EH (cell line): ENCODE measurements at places on chromosomes 3 and 15.

GRCh38 chr3:52756141-52756540 is 14.6 kb downstream of the NEK4 start:
- peak; percentile 10 for DNase-seq

- peak; percentile 90 for DNase-seq
These were observed 263.9 kb upstream of the TGFBR2 start for GRCh38 chr3:30342318-30343060.

- no peak for DNase-seq
These were observed 120.3 kb upstream of the TJP1 start for GRCh38 chr15:29942548-29942947.

GRCh38 chr3:27483117-27484014 is 818 bp downstream of the SLC4A7 start:
- DNase-seq: peak; percentile 84

GRCh38 chr3:11074451-11074850 is 79.8 kb upstream of the HRH1 start:
- DNase-seq: no peak

DNA sequence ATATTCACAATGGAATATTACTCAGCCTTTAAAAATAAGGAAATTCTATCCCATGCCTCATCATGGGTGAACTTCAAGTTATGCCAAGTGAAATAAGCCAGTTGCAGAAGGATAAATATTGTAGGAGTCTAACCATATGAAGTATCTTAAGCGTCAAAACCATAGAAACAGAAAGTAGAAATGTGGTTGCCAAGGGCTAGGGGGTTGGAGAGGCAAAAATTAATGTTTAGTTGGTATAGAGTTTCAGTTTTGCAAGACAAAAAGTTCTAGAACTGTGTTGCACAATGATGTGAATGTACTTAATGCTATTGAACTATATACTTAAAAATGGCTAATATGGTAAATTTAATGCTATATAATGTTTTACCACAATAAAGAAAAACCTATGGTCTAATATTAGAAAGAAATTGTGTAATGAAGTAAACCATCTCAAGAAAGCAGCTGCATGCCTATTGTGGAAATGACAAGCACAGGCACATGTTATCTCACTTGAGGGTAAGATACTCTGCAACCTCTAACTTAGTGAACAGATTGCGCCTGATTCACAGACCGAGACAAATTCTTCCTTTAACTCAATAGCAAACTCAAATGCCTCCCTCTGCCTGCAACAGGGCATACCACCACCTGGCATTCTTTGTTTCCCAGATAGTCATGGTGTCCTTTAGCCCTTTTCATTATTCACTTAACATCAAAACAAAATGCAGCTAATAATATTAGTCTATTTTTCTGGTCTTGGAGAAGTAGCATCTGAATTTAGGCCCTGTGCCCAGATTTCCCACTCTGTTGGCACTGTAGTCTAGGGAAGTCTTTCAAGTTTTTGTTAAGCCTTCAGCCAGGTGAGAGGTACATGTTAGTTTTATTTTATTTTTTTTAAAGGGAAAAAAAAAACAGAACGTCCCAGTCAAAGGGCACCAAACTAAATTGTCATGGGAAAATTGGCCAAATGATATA is 80.2 kb upstream of the ACP3 start:
- no peak for DNase-seq

- no peak for DNase-seq
These were observed 663.6 kb downstream of the NLGN1 start for GRCh38 chr3:174061162-174061561.

GRCh38 chr3:131218196-131218595 is 163.4 kb upstream of the NUDT16 start:
- peak; percentile 68 for DNase-seq

- no peak for DNase-seq
These were observed 608.1 kb downstream of the ROBO1 start for GRCh38 chr3:79159736-79160135.

- peak; percentile 71 for DNase-seq
These were observed 138.1 kb downstream of the TMCO5A start for GRCh38 chr15:38072348-38073177.

GRCh38 chr3:185225523-185225922 is 28.3 kb downstream of the EHHADH start:
- peak; percentile 80 for DNase-seq

DNA sequence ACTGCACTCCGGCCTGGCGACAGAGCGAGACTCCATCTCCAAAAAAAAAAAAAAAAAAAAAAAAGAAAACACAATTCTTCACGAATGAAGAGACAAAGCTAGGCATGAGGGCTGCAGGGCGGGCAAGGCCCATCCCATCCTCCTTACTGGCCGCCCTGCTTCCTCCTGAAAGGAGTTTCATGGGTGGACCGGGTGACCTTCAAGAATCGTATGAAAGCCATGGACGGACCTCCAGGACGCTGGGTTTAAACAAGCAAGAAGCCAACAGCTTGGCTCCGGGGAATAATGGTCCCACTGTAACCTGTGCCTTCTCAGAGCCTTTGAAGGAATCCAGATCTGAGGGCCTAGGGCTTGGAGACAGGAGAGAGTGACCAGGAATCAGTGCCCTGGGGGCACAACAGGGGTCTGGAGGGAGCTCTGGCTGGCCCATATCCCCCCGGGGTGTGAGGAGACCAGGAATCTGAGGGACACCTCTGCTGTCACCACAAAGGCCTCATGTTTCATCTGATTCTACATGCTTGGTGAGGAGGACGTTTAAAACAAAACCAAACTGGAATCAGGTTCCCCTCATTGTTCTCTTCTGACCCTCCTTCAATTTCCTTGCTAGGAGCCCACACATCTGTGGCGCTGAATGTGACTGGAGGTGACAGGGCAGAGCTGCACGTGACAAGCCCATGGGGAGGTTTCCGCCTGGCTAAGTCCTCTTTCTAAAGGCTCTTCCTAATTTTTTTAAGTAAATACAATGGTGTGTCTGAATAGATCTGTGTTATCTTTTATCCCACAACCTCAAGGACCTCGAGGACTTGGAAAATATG is 46.1 kb downstream of the WHAMM start:
- DNase-seq: no peak

- no peak for DNase-seq
These were observed 53.0 kb upstream of the CORO2B start for GRCh38 chr15:68525815-68526214.

DNA sequence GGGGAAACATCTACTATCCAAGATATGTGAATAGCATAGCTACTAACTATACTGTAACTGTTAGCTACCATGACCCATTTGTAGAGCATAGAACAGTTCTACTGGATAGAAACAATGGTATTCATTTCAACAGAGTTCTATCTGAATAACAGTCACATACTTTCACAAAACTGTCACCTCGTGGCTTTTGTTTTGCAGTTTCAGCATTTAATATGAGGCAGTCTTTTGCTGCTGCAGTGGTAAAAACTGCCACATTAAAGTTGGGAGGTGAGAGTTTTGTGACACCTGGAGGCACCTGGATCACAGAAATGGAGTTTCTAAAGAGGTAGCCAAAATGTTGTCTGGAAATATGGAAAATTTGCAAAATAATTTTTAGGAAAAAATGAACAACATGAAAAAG is 578.0 kb downstream of the UNC13C start:
- no peak for DNase-seq

- DNase-seq: no peak
These were observed 43.4 kb upstream of the NLGN1 start for GRCh38 chr3:173354124-173354523.

GRCh38 chr3:145134738-145135137 is 1026.2 kb downstream of the PLOD2 start:
- no peak for DNase-seq

- DNase-seq: no peak
These were observed 5.5 kb upstream of the TPRG1 start for GRCh38 chr3:189166321-189166720.

- no peak for DNase-seq
These were observed 46.7 kb downstream of the CD200R1L start for GRCh38 chr3:112799946-112800345.

DNA sequence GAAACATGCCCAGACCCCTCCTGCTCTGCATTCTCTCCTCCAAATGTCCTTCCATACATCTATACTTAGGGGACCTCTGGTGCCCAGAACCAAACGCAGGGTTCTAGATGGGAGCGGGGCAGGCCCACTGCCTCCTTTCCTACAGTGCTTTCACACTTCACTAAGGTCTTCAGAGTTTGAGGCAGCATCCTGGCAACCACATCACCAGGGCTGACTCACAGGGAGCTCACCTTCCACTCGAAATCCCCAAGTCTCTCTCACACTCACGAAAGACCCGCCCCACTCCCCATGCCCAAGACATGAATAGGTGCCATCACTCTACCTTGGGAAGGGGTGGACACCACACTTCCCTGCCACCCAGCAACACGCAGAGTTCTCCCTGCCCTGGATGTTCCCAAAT is 18.9 kb downstream of the HOMER2 start:
- no peak for DNase-seq

DNA sequence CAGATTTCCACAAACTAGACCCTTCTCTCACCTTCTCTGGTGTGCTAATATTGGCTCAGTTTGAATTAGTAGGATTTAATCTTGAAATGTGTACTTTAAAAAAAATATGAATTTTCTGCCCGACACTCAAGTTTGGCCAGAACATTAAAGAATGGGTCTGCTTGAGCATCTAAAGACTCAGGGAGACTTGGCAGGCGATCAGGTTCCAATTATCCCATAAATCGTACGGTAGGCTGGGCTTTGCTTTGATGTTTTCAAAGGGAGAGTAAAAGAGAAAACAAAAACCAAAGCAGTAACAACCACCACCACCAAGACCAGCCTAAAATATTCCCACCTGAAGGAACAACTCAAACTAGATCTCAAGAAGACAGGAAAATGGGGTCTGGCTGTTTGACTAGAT is 230.8 kb downstream of the EBLN2 start:
- DNase-seq: no peak

- DNase-seq: peak; percentile 96
These were observed 33.8 kb downstream of the MBNL1 start for GRCh38 chr3:152302521-152303021.

DNA sequence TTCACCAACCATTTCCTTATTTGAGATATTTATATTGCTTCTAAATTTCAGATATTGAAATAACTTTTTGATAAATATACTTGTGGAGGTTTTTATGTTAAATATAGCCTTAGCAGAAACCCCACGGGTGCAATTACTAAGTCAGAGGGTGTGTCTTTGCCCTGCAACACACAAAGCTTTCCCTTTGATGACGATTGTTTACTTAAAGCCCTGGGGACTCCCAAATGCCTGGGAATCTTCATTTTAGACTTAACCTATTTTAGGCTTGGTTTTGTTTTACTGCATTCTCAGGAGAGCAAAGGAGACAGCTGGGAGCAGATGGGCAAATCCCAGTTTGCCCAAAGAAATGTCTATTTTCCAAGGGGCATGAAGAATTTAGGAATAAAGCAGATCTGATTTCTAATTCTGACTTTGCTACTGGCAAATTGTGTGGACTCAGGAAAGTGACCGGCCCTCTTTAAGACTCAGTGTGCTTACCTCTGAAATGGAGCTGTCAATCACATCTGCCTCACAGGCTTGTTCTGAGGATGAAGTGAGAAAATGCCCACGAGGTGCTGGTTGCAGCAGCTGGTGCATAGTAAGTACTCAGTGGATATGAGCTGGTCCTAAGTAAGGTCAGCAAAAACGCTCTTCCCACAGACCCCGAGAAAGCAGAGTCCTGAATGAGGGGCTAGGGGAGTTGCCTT is 49.3 kb upstream of the CA12 start:
- no peak for DNase-seq

- no peak for DNase-seq
These were observed 95.6 kb upstream of the THRB start for GRCh38 chr3:24589931-24590880.

DNA sequence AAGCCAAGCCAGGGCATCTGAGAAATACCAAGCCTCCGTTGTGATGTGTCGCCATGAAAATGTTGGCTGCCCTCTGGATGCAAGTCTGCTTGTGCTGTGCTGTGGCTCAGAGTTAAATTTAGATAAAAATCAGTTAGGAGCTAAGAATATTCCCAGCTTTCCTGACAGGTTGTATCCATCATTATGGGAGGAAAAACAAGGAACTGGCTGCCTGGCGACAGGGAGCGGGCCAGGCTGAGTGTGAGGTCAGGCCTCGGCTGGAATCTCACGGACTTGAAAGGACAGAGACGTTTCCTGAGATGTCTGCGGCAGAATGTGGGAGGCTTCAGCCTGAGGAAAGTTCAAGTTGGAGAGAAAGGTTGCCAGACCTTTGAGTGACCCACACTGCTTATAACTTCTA is 213.8 kb downstream of the THSD4 start:
- DNase-seq: peak; percentile 51

DNA sequence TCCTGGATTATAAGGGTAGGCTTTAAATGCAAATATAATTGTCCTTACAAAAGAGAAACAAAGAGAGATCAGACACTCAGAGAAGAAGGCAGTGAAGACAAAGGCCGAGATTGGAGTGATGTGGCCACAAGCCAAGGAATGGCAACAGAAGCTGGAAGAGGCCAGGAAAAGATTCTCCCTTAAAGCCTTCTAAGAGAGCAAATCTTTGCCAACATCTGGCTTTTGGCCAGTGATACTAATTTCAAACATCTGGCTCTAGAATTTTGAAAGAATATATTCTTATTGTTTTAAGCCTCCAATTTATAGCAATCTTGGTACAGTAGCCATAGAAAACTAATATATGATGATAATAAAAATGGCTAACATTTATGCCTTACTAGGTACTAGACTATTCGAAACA is 615.8 kb upstream of the ZNF385D start:
- no peak for DNase-seq

GRCh38 chr3:134624537-134625287 is 26.1 kb downstream of the KY start:
- no peak for DNase-seq

DNA sequence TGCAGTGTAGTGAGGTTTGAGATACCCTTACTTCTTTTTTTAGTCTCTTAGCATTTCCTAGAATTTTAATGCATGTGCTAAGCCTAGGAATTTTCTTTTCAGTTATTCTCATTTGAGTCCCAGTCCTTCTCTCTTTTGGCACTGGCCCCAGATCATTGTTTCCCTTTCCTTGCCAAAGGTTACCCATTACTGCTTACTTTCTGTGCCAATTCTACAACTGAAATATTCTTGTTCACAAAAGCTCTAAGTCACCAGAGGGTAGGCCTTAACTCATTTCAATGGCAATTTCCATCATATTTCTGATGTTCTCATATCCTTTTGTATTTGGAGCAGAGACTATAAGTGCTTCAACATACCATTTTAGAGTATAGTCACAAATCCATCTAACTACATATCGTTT is 199.6 kb upstream of the CBLB start:
- no peak for DNase-seq
